Osteoblast (primary cell): ENCODE measurements at places on chromosomes 3 and 15. TPM values are rescaled to one million over a fixed set of nuclear protein-coding genes. Genes with fewer than 3 reads are reported as not detected.

ADGRG7 gene
- total RNA-seq = not detected in 2 replicates

GOLGA8S gene
- under 0.01 TPM in 2 replicates for total RNA-seq

ZNF860 gene
- 0.59 and 0.72 TPM in 2 replicates for total RNA-seq

MUC20 gene
- 0.36 and 1.2 TPM in 2 replicates for total RNA-seq

PLSCR5 gene
- total RNA-seq = not detected in 2 replicates

DMXL2 gene
- total RNA-seq = 37.3 and 46.0 TPM in 2 replicates

HRH1 gene
- total RNA-seq = 9.8 and 12.4 TPM in 2 replicates

STARD9 gene
- total RNA-seq = 9.4 and 13.0 TPM in 2 replicates

FBXO40 gene
- not detected in 2 replicates for total RNA-seq

AP3B2 gene
- total RNA-seq = under 0.01 and 0.36 TPM in 2 replicates

C3orf49 gene
- not detected in 2 replicates for total RNA-seq

CFAP100 gene
- total RNA-seq = not detected in 2 replicates

TRAT1 gene
- total RNA-seq = not detected in 2 replicates

ATP8B4 gene
- 0.88 and 1.1 TPM in 2 replicates for total RNA-seq

UPK1B gene
- total RNA-seq = 0.29 and 0.36 TPM in 2 replicates

NRROS gene
- 0.72 and 1.2 TPM in 2 replicates for total RNA-seq

KBTBD13 gene
- not detected in 2 replicates for total RNA-seq

C2CD4A gene
- under 0.01 TPM in 1 of 2 replicates, not detected in the other for total RNA-seq

LRTM1 gene
- not detected in 2 replicates for total RNA-seq
